ENCODE measurements at places on chromosomes 13 and 19. TPM values are rescaled to one million over a fixed set of nuclear protein-coding genes. Genes with fewer than 3 reads are reported as not detected.

KASH5 gene
- not detected for total RNA-seq

- H3K4me1 ChIP-seq: peaks cover 48% of the 10 kb centered on the region
- H3K36me3 ChIP-seq: peaks cover 28% of the 10 kb centered on the region
- no peak overlapping the region for H3K4me3 ChIP-seq
- DNase-seq: no peak
These were observed 11.5 kb downstream of the ZBTB7A start for GRCh38 chr19:4055209-4055552.

DNA sequence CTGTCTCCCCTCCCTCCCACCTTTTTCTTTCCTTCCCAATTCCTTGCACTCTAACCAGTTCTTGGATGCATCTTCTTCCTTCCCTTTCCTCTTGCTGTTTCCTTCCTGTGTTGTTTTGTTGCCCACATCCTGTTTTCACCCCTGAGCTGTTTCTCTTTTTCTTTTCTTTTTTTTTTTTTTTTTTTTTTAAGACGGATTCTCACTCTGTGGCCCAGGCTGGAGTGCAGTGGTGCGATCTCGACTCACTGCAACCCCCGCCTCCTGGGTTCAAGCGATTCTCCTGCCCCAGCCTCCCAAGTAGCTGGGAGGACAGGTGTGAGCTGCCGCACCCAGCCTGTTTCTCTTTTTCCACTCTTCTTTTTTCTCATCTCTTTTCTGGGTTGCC is 6.9 kb downstream of the MYADM start:
- H3K27me3 ChIP-seq: no peaks in the 10 kb centered on the region

GRCh38 chr13:97853550-97853949 is 99.9 kb upstream of the IPO5 start:
- no peak overlapping the region for H3K27ac ChIP-seq
- no peaks in the 10 kb centered on the region for H3K4me1 ChIP-seq
- H3K4me3 ChIP-seq: no peak overlapping the region
- DNase-seq: no peak

GRCh38 chr13:79908381-79908780 is 427.4 kb downstream of the NDFIP2 start:
- no peak overlapping the region for H3K4me3 ChIP-seq
- H3K36me3 ChIP-seq: no peaks in the 10 kb centered on the region
- no peaks in the 10 kb centered on the region for H3K4me1 ChIP-seq
- no peak for DNase-seq

All from thoracic aorta (tissue), 2 donors.